ENCODE measurements at places on chromosomes 2 and 18.

DNA sequence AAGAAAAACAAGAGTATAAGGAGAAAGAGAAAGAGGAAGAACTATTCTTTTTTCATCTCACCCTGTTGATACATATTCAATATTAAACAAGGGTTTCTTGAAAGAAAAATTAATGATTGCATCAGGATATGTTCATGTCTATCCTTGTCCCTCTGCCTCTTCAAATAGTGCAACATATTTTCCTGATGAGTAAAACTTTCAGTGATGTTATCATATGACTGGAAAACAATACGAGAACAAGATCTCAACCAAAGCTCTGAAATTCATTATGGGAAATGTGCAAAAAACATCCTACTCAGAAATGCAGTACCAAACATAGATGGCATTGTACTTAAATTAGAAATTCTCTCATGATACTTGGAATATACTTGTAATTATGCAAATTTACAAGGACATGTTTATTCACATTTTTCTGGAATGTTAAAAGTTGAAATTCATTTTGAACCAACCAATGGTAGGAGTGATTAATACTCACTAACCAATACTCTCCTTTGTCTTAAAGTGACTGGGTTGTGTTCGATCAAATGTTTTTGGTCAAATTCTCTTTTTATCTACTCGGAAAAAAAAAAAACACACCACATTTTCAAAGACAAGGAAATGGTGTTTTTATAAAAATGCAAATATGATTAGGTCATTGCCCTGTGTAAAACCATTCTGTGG, 148.9 kb upstream of the GULP1 start:
- no peak for DNase-seq

DNA sequence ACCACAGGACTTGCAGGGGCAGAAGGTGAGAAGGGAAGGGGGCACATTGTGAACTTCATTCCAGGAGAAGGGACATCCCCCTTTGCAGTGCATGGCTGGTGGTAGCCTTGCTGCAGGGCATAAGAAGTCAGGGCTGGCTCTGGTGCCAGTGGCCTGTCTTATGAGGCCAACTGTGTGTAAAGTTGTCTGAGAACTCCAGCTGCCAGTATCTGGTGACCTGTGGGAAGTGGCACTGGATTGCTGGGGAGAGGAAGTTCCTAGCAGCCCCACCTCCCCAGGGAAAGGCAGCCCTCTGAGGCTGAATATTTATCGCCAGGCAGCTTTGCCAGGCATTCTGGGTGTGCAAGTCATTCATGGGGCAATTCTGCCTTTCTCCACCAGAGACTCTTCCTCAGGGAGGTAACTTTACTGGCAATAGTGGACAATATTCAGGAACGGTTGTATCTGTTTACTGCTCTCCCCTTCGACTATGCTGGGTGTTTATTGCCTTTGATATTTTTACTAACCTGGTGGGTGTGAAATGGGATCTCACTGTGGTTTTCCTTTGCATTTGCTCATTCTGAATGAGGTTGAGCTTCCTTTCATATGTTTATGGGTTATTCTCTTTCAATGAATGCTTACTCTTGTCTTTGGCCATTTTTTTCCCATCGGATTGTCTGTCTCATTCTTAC, 12.3 kb downstream of the TRPM8 start:
- peak; percentile 24 for DNase-seq

- DNase-seq: no peak
Measured at GRCh38 chr18:54981076-54981475, 21.8 kb upstream of the CCDC68 start.

DNA sequence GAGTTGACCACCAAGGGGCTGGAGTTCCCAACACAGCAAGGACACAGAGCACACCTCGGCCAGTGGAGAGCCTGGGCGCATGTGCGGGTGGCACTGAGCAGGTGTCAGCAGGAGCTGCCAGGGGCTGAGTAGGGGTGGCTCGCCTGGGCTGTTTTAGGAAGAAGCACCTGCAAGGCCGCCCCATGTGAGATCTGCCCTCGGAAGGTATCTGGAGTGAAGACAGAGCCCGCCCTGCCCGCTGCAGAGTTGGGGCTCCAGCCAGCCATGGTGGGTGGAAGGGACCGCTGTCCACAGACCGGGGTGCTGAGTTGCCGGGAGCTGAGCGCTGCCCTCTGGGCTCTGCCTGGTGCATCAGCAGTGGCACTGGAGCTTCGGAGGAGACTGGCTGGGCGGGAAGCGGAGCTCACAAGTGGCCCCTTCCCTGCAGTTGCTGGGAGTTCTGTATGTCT, 35.2 kb downstream of the MTERF4 start:
- DNase-seq: no peak

GRCh38 chr18:76233406-76233805, 261.6 kb downstream of the ZNF516 start:
- DNase-seq: no peak

GRCh38 chr2:10028407-10028987, 14.9 kb upstream of the KLF11 start:
- DNase-seq: peak; percentile 24

GRCh38 chr2:232886176-232886575, 16.1 kb downstream of the SNORC start:
- no peak for DNase-seq

DNA sequence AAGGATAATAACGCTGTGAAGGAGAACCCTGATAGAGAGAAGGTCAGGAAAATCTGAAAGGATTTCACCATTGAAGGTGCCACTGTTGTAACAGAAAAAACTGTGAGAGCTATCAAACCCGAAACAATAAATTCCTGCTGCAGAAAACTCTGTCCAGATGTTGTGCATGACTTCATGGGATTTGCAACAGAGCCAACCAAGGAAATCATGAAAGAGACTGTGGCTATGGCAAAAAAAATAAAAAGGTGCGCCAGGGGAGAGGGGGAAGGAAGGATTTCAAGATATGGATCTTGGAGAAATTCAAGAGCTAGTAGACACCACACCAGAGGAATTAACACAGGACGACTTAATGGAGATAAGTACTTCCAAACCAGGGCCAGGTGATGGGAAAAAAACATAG, 88.0 kb downstream of the LDLRAD4 start:
- no peak for DNase-seq

- no peak for DNase-seq
Measured at GRCh38 chr2:237300739-237301138, 113.2 kb downstream of the COL6A3 start.

DNA sequence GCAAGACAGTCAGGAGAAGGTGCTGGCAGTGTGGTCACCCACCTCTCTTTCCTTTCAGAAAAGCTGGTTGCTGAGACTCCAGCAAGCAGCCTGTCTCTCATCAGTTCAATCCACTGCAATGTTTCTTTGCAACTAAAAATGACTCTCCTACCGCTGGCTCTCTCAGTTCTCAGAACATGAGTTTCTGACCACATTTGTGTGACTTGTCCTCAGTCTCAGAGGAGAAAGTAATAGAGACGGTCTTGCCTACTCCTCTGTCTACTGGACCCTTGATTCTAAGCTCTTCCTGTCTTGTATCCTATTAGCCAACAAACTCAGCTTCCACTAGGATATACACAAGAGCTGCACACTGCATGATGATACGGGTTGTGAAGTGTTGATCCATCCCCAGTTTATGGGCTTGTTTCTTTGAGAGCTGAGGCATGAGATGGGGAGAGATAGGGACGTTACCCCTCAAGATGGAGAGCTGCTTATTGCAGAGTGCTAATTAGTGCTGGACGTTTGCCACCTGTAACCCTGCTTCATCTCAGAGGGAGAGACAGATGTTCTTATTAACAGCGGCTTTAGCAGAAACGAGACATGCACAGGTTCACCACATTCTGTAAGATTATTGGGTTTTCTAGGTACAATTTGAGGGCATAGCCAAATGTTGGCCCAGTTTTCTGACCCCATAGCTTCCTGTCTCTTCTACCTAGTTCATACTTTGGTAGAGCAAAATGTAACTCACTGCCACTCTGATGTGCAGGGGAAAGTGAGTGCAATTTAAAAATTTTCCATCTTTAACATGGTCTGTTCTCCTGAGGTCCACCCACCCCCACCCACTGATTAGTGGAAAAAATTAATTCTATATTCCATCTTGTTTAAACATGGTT, 32.4 kb upstream of the YWHAQ start:
- DNase-seq: peak; percentile 73

GRCh38 chr18:6920099-6920955, 190.8 kb downstream of the ARHGAP28 start:
- peak; percentile 89 for DNase-seq

DNA sequence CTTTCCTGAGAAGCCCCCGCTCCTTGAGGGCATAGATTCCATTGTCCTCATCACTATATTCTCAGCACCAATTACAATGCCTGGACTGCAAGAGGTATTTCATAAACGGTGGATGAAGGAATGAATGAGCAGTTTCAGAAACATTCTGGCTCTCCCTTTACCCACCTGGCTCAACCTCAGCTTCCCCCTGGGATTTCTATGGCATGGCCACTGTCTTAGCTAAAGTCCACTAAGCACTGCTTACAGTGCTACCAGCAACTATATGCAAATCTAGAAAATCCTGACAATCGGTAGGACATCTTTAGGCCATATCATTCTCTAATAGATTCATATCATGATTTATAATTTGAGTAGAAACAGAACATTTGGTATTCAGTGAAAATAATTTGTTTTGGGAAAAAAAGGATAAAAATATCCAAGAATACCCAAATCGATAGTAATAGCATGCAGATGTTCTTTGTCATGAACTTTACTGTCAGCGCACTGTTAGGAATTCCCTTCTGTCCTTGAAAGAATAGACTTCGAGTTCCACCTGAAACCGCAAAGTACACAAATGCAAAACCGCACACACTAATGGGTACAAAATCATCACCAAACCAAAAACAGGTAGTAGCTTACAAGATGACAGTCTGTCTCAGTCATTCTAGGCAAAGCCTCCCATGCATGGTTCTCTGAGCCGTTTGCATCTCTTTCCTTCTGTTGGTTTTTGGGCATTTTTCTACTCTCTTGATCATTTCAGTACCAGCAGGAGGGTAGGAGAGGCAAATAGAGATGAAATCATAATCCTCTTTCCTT, 303.6 kb upstream of the ID2 start:
- DNase-seq: no peak

DNA sequence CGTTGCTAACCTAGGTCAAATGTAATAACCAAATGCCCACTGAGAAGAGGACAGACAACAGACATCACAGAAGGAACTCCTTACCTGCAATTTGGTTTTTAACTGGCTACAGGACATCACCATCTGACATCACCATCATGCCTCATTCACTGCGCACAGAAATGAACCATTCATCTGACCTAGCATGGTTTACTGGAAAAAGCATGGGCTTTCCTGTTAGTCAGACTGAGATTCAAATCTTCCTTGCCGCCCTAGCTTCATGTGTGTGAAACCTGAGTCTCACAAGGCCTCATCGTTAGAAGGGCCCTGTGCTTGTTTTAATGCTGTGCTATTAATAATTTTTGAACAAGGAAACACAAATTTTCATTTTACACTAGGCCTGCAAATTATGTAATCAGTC, 1.1 kb upstream of the HIBCH start:
- no peak for DNase-seq

DNA sequence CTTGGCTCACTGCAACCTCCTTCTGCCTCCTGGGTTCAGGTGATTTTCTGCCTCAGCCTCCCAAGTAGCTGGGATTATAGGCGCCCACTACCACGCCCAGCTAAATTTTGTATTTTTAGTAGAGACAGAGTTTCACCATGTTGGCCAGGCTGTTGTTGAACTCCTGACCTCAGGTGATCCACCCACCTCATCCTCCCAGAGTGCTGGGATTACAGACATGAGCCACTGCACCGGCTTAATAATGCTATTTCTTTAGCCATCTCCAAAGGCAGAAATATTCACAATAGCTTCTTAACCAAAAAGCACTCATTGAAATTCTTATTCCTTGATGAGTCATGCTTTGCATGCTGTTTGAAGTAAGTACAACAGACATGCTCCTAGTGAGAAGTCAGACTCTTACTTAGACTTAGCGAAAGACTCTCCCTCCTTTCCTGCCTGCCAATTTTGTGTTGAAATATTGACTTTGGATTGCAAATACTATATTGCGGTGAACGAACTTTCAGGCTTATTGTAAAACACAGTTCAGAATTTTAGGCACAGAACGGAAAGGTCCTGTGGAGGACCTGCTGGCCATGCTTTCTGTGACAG, 4.4 kb downstream of the ACTR3 start:
- DNase-seq: no peak

- DNase-seq: no peak
Measured at GRCh38 chr2:37985333-37985732, 60.2 kb downstream of the RMDN2 start.

All from NCI-H69 (cell line).